Progenitor cell of endocrine pancreas (in vitro differentiated cells): ENCODE measurements at places on chromosomes 7 and 10.

GRCh38 chr10:75399461-75400162, 2.0 kb downstream of the ZNF503 start:
- DNase-seq, result peak; percentile 67

GRCh38 chr10:126376956-126377355, 11.3 kb downstream of the ADAM12 start:
- no peak for DNase-seq

DNA sequence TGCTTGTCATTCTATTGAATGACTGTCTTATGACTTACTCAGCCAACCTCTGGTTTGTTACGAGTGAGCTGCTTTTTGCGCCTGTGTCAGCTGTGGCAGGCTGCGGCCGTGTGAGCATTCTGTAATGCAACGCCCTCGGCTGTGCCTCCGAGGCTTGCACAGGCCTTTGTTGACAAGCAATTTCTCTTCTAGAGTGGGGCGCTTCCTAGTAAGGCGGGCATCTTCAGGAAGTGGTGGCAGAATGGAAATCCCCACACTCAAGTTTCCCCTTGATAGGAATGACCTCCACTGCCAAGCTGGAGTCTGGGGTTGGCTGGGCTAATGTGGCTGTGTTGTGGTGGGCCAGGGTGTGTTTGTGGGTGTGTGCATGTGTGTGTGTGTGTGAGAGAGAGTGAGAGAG, 20.2 kb upstream of the TMEM178B start:
- no peak for DNase-seq

DNA sequence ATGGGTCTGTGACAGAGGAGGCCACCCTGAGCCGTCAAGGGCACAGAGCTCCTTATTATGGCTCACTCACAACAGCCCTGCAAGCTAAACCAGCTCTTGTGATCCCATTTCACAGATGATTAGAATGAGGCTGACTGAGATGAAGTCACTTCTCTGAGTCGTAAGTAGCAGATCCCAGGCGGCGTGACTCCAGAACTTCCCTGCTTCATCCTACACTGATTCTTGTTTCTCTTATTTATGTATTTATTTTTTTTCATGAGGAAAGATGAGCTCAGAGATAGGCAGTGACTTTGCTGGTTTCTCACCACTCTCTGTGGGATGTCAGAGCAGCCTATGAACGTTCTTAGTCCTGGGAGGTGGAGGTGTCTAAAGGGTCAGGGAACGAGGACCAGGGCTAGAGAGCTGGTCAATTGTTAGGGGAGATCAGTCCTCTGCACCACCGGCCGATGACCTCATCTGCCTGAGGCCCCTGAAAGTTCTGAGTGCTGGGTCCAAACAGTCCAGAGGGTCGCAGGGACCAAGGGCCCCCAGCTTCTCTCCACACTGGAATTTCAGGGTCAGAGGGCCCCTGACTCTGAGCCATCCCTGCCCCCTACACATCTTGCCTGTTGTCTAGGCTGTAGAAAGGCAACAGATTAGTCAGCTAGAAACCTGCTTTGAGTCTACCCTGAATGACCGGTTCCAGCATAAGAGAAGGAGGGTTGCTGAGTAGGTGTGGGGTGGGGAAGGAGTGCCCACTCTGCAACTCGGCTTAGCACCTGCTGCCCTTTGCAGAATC, 17.9 kb downstream of the CLRN3 start:
- no peak for DNase-seq

- DNase-seq, result no peak
Observed at GRCh38 chr7:98551611-98552273, 65.3 kb upstream of the NPTX2 start.

- DNase-seq, result no peak
Observed at GRCh38 chr7:2497500-2498336, 21.5 kb upstream of the GRIFIN start.

DNA sequence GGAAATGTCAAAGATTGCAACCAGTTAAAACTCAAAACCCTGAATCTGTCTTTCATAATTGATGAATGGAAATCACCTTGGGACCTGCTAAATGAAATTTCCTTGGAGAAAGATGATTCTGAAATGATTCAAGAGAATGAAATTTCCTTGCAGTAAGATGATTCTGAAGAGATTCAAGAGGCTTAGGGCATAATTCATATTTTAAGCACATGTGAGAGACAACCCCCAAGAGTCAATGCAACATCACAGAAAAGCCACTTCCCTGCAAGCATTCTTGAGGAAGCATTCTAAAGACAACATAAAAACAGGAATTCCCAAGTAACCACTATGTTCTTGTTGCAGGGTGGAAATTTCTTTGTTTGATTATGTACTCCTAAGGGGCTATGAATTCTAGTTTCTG, 113.7 kb downstream of the RELN start:
- DNase-seq, result no peak

- no peak for DNase-seq
Observed at GRCh38 chr10:23399701-23400144, 39.2 kb upstream of the OTUD1 start.

DNA sequence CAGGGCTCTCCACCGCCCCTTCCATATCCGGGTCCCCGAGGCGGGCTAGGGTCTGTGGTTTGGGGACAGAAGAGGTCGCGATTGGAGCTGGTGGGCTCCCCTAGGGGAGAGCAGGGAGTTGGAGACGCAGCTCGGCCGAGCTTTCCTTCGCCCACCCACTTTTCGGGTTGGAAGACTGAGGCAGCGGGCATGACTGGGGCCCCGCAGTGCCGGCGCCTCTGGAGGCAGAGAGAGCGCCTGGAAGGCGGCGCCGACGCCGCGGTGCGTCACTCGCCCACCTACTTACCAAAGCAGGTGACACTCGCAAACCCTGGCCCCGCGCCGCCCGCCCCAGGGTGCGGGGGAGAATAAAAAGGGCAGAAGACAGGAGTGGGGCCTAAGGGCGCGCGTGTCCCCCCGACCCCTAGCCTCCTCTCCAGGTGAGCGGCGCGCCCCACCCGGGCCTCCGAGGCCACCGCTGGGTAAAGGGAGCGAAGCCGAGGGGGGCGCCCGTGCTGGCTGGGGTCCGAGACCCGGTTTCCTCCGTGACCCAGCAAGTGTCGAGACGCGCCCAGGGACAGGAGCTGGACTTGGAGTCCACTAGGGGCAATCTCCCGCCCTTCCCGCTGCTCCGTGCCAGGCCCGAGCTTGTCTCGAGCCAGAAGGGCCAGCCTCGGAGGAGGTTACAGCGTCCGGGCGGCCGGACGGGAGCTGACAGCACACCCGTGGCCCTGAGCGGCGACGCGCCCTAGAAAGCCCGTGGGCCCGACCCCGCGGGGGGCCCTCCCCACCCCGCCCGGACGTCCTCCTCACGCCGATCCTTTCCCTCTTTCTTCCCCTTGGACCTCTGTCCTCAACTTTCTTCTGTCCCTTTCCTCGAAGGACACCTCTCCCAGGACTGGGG, 34.4 kb upstream of the GRID1 start:
- peak; percentile 37 for DNase-seq

DNA sequence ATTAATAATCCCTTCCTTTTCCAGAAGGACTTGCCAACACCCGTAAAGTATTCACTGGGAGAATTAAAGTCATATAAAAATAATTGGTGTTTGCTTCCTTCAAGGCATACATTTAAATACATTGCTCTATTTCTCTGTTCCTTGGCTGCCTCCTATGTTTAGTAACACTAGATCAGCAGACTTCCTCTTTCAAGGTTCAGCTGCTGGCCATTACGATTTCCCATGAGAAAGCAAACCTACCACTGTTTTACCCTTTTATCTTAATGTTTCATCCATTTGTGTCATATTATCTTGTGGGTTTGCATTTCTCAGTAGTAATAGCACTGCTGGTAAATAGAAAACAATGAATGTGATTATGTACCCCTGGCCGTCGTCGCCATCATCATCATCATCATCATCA, 313.8 kb upstream of the BMPER start:
- no peak for DNase-seq

GRCh38 chr10:69317626-69318105, 39.4 kb downstream of the HK1 start:
- no peak for DNase-seq

GRCh38 chr7:37074370-37074769, 350.1 kb upstream of the AOAH start:
- no peak for DNase-seq

- no peak for DNase-seq
Observed at GRCh38 chr10:53489335-53490182, 717.0 kb upstream of the MBL2 start.

- DNase-seq, result no peak
Observed at GRCh38 chr7:55170335-55171069, 151.7 kb downstream of the EGFR start.

GRCh38 chr7:40297741-40298311, 163.0 kb downstream of the SUGCT start:
- DNase-seq, result no peak
